ENCODE measurements at places on chromosomes 5 and 9.
A peak's percentile ranks its signal among the peaks of the same experiment; 100 is the strongest.

DNA sequence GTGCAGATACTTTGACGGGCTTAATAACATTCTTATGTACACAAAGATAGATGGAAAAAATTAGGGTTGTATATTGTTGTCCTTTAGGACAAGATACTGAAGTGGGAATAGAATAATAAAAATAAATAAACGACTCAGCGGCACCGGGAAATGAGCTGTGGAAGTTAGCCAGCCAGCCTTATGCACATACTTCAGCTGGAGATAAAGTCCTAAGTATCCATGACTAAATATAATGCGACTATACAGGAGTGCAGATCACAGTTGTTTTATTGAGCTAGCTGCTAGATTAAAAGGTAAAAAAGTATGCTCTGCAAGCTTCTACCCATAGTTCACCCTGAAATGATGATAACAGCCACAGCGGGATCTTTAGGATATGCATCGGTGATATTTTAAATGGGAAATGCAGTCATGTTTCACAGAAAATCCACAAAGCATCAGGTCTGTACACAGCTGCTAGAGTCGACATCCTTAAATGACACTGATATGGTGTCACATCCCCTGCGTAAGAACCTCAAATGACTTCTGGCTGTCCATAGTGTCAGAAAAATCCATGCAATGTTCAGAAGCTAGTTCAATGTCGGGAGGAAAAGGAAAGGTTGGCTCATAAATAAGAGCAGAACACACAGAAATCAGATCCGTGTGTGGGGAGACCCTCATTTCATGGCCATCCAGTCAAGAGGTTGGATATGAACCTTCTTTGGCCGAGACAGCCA lies 392.8 kb upstream of the DAP start:
- no peaks in the 10 kb centered on the region for H3K4me1 ChIP-seq
- no peak overlapping the region for H3K27ac ChIP-seq
- H3K36me3 ChIP-seq: no peaks in the 10 kb centered on the region
- no peaks in the 10 kb centered on the region for H3K27me3 ChIP-seq
- no peak for DNase-seq
- H3K4me3 ChIP-seq: no peak overlapping the region

GRCh38 chr9:93636667-93637066 lies 60.3 kb downstream of the PHF2 start:
- no peak overlapping the region for H3K4me3 ChIP-seq
- no peaks in the 10 kb centered on the region for H3K4me1 ChIP-seq
- peaks cover 2% of the 10 kb centered on the region for H3K36me3 ChIP-seq
- no peak for DNase-seq
- no peaks in the 10 kb centered on the region for H3K27me3 ChIP-seq

GRCh38 chr5:97471951-97472350 lies 288.9 kb upstream of the RIOK2 start:
- H3K36me3 ChIP-seq: no peaks in the 10 kb centered on the region
- H3K27ac ChIP-seq: no peak overlapping the region
- no peaks in the 10 kb centered on the region for H3K4me1 ChIP-seq
- no peak for DNase-seq

DNA sequence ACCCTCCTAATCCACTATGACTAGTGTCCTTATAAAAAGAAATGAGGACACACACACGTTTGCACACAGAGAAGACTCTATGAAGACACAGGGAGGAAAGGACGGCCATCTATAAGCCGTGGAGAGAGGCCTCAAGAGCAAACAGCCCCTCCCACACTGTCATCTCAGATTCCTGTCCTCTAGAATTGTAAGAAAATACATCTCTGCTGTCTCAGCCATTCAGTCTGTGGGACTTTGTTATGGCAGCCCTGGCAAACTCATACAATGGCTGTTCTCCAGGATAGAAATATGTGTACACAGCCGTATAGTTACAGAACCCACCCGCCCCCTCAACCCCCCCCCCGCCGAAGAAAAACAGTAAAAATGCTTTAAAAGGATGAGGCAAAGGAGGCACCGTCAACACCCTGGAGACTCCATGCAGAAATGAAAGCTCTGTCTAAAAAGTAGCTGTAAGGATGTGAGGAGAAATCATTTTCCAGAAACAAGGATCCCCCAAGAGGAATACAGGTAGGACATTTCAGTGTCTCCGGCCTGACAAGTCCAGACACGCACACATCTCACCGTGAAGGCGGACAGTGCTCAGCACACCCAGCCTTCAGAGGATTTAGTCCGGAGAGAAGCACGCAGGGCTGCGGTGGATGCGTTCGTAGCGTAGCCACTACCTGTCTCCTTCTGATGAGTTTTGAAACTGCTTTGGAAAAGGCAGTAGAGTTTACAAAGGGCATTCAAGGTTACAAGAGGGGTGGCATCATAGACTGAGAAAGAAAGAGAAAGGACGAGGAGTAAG lies 110.8 kb upstream of the ERCC6L2 start:
- no peak overlapping the region for H3K4me3 ChIP-seq
- H3K27ac ChIP-seq: no peak overlapping the region

DNA sequence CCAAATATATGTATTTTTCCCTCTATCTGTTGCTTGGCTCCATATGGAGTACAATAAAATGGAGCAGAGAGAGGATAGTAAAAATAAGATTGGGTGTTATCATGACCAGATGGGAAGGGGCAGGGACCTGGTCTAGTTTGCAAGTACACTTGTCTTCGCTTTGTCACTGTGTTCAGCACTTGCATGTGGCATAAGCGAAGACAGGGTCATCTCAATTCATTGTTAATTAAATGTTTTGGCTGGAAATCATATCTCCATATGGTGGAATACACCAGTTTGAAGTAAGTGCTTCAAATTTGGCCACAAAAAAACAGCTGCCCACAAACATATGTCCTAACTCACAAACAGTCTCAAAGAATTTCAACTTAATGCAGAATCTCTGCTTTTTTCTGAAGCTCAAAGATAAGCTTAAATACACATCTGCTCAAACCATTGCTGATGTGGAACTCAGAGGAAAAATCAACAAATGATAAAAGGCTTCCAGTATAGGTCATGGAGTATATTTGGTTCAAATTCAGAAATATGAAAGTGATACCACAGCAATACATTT lies 865.4 kb downstream of the TLE4 start:
- no peaks in the 10 kb centered on the region for H3K27me3 ChIP-seq
- no peaks in the 10 kb centered on the region for H3K4me1 ChIP-seq
- H3K27ac ChIP-seq: no peak overlapping the region

- no peak overlapping the region for H3K4me3 ChIP-seq
- H3K36me3 ChIP-seq: no peaks in the 10 kb centered on the region
Observed at GRCh38 chr5:152855441-152855840, 450.4 kb upstream of the NMUR2 start.

DNA sequence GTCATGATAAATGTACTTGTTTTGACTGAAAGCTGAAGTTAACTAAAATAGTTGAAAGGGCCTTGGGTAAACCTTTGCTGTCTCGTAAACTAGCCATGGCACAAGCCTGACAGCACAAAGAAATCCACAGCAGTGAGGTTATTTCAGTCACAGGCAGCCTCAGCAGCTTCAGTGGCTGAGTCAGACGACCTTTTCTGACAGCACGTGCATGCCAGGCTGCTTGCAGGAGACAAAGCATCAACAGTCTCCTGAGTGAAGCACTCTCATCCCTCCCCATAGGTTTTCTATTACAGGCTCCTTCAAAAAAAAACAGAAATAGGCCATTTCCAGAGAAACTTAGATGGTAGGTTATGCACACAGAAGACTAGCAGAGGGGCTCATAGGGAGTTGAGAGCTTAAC lies 34.6 kb downstream of the OXCT1 start:
- no peaks in the 10 kb centered on the region for H3K36me3 ChIP-seq
- no peak overlapping the region for H3K27ac ChIP-seq
- no peak overlapping the region for H3K4me3 ChIP-seq
- H3K4me1 ChIP-seq: no peaks in the 10 kb centered on the region
- DNase-seq: peak; percentile 57

DNA sequence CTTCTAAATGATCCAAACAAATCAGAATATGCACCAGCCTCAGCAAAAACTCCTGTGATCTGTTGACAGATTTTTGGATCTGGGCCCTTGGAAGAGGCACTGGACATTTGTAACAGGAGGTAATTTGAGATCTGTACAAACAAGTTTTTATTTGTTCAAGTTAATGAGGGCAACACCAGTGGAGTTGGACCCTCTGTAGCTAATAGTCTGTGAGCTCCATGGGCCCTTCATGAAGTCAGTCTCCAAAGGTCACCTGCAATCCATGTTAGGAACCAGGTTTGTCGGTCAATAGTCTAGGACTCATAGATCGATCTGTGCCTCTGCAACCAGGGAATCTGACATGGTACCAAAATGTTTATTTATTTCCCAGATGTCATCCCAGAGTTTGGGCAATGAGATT lies 40.9 kb downstream of the PAM start:
- no peak for DNase-seq
- H3K4me1 ChIP-seq: peaks cover 5% of the 10 kb centered on the region
- no peaks in the 10 kb centered on the region for H3K36me3 ChIP-seq
- no peaks in the 10 kb centered on the region for H3K27me3 ChIP-seq
- H3K27ac ChIP-seq: no peak overlapping the region

GRCh38 chr9:80158131-80158530 lies 586.4 kb downstream of the TLE4 start:
- no peaks in the 10 kb centered on the region for H3K36me3 ChIP-seq
- no peaks in the 10 kb centered on the region for H3K27me3 ChIP-seq
- peak; percentile 13 for DNase-seq
- no peak overlapping the region for H3K4me3 ChIP-seq

DNA sequence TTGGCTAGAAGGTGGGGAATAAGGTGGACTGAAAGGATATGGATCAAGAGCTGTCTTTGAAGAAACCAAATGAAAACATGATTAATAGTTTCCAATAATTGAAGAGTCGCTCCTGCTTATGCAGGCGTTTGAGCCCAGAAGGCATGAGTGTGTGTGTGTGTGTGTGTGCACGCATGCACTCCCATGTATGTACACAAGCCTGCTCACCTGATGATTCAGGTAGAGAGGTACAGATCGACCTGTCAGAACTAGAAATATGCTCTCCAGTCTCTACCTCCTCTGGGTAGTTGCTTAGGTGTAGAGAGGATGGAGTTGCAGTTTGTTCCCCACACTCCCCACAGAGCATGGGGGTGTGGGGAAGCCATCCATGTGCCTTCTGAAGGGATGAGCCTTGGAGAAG lies 1.1 kb upstream of the FGF1 start:
- DNase-seq: no peak
- no peaks in the 10 kb centered on the region for H3K36me3 ChIP-seq
- H3K27me3 ChIP-seq: no peaks in the 10 kb centered on the region
- H3K27ac ChIP-seq: no peak overlapping the region
- H3K4me3 ChIP-seq: no peak overlapping the region
- H3K4me1 ChIP-seq: peaks cover 9% of the 10 kb centered on the region

DNA sequence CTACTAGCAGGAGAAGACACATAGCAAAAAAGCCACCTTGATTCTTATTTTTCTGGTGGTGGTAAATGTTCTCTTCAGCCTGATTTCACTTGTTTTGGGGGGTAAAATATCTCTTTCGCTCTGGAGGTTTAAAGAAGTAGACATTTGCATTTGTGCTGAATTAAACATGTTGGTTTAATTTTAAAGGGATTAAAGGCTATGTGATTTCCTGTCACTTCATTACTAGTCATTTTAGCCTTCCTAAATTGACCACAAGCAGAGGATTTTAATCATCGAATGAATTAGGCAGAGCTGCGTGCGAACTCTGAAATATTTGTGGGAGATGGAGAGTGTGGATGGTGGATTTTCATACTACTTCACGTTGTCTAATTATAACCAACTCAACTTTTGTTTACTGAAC lies 4.8 kb downstream of the RASGRF2 start:
- no peak overlapping the region for H3K4me3 ChIP-seq
- H3K27ac ChIP-seq: no peak overlapping the region
- no peaks in the 10 kb centered on the region for H3K4me1 ChIP-seq
- no peak for DNase-seq
- no peaks in the 10 kb centered on the region for H3K36me3 ChIP-seq

DNA sequence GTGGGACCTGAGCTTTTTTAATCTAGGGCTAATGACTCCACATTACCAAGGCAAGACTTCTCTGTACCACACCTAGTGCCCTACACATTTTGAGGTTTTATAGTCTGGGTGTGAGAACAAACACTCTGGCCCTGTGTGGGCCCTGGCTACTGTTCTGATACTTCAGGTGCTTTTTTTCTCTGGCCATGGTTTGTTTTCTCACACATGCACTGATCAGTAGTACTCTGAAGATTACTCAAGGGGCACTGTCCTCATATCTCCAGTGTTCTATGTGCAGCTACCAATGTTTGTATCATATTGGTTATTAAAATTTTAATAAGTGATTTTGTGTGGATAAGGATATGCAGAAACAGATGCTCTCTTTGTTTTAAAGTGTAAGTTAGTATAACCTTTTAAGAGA lies 5.9 kb upstream of the C9orf40 start:
- H3K27me3 ChIP-seq: no peaks in the 10 kb centered on the region
- no peak overlapping the region for H3K4me3 ChIP-seq
- H3K36me3 ChIP-seq: no peaks in the 10 kb centered on the region
- no peak for DNase-seq
- H3K4me1 ChIP-seq: no peaks in the 10 kb centered on the region

- H3K4me1 ChIP-seq: no peaks in the 10 kb centered on the region
- H3K27me3 ChIP-seq: no peaks in the 10 kb centered on the region
- no peak for DNase-seq
Observed at GRCh38 chr9:33138768-33139167, 28.4 kb downstream of the B4GALT1 start.

DNA sequence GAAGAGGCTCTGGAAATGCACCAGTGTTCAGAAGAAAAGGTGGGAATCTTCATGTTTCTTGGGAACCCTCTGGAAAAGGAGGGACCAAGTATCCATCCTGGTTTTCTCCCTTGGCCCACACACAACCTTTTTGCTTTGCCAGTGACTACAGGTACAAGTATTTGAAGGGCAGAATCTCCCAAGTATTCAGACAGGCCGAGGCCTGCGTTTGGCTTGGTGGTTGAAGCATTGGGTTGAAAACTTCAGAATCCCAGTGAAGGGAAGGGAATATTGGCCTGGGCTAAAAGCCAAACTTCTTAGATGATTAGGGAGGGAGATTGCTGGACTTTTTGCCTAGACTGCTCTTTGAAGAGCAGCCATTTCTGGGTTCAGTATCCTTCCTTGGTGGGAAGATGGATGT lies 71.9 kb downstream of the UBAP1 start:
- no peaks in the 10 kb centered on the region for H3K4me1 ChIP-seq
- no peak overlapping the region for H3K4me3 ChIP-seq
- no peaks in the 10 kb centered on the region for H3K36me3 ChIP-seq
- H3K27ac ChIP-seq: no peak overlapping the region
- no peaks in the 10 kb centered on the region for H3K27me3 ChIP-seq
- DNase-seq: no peak

GRCh38 chr5:83548581-83548980 lies 77.0 kb downstream of the VCAN start:
- H3K36me3 ChIP-seq: peaks cover 1% of the 10 kb centered on the region
- no peak overlapping the region for H3K27ac ChIP-seq
- DNase-seq: no peak
- H3K27me3 ChIP-seq: no peaks in the 10 kb centered on the region
- H3K4me1 ChIP-seq: peaks cover 1% of the 10 kb centered on the region
